ENCODE measurements at places on chromosomes 7 and 10.

DNA sequence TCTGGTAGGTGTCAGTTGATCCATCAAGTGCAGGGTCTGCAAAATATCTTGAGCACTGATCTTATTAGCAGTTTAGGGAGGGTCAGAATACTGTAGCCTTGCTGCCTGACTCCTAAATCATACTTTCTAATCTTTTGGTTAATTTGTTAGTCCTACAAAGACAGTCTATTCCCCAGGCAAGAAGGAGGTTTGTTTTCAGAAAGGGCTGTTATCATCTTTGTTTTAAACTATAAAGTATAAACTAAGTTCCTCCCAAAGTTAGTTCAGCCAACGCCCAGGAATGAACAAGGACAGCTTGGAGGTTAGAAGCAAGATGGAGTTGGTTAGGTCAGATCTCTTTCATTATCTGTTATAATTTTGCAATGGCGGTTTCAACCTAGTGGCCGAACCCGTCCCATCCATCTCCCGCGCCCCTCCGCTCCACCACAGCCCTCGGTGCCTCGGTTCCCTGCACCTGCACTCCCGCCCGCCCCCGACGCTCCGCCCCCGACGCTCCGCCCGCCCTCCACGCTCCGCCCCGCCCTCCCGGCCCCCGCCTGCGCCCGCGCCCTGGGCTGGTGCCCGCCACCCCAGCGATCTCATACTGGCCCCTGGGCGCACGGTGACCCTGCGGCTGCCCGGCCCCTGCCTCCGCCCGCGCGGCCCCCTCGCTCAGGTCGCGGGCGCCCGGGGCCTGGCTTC is at the start of gene ADCK2:
TSS of gene ADCK2 (plus strand) at position 564 of the 681 bp plus-strand sequence. CDS start 386 bp downstream, outside the sequence.
- DNase-seq, result peak; percentile 42

DNA sequence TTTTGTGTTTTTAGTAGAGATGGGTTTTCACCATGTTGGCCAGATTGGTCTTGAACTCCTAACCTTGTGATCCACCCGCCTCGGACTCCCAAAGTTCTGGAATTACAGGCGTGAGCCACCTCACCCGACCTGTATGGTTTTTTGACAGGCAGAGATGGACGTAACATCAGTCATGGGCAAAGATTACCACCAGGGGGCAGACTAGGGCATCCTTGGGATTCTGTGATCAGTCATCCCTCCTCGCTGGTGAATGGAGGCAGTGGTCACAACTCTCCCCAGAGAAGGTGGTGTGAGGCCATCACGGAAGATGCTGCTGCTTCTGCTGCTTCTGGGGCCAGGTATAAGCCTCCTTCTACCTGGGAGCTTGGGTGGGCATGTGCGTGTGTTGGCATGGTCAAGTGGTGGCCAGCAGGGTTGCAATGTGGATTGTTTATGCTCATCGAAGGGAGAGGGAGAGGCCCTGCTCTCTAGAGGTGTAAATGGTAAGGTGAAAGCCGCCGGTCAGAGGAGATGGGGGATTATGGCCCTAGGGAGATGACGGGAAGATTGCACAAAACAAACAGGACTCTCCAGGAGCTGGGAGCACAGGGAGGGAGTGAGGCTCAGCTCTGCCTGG is 122.7 kb upstream of the PRSS1 start:
- peak; percentile 10 for DNase-seq

DNA sequence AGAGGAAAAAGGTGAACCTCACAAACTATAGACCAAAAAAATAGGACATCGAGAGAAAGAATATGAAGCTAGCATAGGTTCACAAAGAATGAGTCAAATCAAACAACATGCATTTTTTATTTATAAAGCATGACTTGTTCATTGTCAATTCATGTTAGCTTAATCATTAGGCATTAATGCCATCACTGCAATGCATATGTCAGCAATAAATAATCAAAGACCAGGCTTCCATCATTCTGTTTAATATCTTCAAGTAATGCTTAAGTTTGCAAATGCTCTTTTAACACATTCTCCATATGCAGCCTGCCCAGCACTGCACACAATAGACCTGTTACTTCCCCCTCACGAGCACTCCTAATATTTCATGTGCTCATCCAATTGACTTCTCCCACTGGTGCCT is 8.9 kb upstream of the MAGI2 start:
- DNase-seq, result no peak

DNA sequence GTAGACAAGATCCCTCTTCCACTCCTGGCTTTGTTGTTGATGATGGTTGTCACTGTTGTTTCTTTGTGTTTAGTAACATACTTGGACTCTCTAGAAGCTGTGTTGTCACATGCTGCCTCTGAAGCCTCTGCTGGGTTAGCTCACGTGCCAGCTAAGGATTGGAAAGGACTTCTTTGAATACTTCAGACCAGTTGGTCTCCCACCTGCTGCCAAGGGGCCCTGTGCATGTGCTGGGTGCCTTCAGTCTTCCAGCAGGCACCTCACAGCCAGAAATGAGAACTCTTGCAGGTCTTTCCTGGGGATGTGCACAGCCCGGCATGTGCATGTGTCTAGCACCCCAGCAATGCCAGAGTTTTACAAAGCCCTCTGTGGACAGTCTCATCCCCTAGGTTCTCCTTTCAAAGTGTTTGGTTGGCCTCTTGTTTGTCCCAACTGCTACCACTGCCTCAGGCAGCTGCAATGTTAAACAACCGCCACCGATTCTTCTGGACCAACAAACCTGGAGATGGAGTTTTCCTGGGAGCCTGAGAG is 21.7 kb upstream of the NCAPG2 start:
- no peak for DNase-seq

DNA sequence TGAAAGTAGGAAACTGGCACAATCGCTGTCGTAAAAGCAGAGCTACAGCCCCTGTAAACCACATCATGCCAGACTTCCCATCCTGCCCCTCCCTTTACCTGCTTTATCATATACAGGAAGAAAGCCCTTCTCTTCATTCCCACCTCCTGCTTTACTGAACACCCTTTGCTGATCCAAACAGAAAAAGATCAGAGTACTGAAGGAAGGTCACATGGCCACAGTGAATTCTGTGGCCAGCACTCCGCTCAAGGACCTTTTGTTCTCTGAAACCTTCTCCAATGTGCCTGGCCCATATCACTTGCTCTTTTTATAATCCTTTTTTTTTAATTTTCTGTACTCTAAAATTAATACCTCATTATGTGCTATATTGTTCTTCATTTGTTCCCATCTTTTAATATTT is 108.8 kb upstream of the LRGUK start:
- no peak for DNase-seq

DNA sequence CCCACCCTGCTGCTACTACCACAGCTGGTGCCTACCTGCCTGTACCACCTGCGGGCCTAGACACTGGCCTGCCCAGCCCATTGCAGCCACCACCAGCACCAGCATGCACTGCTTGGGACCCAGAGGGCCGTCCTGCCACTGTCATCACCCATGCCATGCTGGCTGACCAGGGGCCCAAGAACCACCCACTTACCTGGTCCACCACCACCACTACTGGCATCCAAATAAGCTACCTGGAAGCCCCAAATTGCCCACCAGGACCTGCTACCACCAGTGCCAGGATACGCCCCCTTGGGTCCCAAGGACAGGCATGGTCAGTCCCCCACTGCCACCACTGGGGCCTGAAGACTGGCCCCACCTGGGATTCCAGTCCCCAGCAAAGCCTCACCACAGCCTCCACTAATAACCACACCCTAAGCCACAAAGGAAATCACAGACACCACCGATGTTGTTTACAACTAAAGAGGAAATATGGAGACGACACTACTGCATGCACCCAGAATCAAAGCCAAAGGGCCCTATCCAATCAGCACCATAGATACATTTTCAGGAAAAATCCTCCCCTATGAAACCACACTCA is 70.5 kb upstream of the DIP2C start:
- DNase-seq, result no peak

- DNase-seq, result peak; percentile 47
Measured at GRCh38 chr7:95476904-95477594, 8.7 kb upstream of the ASB4 start.

- DNase-seq, result peak; percentile 52
Measured at GRCh38 chr10:13502380-13502779, 26.4 kb downstream of the BEND7 start.

DNA sequence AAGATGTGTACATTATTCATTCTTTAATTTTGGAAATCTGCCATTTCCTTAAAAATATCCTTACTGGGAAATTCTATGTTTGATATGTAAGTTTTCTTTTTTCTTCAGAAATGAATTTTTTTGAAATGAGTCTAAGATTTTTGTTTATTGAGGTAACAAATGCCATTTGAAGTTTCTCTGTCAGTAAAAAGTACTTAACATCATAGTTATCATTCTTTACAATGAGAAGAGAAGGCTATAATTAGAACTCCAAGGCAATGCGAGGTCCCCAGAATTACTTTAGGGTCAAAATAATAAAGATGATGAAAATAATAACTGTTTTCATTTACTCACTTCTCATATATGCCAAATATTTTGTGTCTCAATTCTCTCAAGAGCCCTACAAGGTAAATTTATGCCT is 37.0 kb upstream of the RHOBTB1 start:
- no peak for DNase-seq

DNA sequence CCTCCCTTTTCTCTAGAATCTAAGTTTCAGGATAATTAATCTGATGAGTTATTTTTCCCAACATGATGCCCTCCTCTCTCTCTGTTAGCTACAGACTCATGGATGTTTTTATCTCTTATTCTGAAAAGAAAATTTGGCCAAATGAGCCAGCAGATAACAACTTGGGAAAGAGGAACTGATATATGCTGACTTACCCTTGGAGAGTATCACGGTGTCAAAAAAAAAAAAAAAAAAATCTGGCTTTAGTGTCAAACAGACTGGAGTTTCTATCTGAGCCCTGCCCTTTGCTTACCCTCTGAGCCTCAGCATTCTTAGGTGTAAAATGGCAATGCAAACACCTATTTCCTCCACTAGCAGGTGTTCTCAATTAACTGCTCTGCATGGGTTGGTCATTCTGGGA is 190.4 kb downstream of the AHR start:
- DNase-seq, result no peak

- no peak for DNase-seq
Measured at GRCh38 chr10:50063100-50063499, 4.7 kb upstream of the WASHC2A start.

DNA sequence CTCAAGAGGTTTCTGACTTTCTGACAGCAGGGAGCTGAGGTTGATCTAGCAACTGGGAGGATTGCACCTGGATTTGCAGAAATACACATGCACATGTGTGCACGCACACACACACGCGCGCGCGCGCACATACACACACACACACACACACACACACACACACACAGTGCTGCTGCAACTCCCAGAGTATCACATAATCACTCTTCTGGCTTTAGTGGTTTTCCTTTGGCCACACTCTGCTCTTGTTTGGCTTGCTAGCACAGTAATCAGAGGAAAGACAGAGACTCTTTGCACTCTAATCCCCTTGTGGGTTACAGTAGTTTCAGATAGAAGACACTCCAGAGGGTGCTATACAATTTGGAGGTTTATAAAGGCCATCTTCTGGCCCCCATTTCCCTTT is 705.0 kb downstream of the AUTS2 start:
- DNase-seq, result no peak

- DNase-seq, result no peak
Measured at GRCh38 chr7:38669965-38670520, 38.9 kb upstream of the AMPH start.

- DNase-seq, result no peak
Measured at GRCh38 chr7:5218564-5219360, 28.7 kb downstream of the WIPI2 start.

- DNase-seq, result no peak
Measured at GRCh38 chr10:121242741-121243608, 355.3 kb downstream of the FGFR2 start.

DNA sequence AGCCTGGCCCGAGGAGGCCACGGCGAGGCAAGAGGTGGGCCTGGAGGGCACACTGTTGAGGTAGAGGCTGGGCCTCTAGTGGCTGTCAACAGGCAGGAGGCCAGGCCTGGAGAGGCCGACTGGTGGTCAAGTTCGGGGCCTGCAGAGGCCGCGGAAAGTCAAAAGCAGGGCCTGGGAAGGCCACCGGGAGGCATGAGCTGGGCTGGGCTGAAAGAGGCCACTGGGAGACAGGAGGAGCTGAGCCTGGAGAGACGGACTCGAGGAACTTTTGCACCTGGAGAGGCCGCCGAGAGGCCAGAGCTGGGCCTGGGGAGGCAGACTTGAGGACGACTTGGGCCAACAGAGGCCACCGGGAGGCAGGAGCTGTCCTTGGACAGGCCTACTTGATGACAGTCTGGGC is 321.2 kb downstream of the ZNF479 start:
- no peak for DNase-seq

DNA sequence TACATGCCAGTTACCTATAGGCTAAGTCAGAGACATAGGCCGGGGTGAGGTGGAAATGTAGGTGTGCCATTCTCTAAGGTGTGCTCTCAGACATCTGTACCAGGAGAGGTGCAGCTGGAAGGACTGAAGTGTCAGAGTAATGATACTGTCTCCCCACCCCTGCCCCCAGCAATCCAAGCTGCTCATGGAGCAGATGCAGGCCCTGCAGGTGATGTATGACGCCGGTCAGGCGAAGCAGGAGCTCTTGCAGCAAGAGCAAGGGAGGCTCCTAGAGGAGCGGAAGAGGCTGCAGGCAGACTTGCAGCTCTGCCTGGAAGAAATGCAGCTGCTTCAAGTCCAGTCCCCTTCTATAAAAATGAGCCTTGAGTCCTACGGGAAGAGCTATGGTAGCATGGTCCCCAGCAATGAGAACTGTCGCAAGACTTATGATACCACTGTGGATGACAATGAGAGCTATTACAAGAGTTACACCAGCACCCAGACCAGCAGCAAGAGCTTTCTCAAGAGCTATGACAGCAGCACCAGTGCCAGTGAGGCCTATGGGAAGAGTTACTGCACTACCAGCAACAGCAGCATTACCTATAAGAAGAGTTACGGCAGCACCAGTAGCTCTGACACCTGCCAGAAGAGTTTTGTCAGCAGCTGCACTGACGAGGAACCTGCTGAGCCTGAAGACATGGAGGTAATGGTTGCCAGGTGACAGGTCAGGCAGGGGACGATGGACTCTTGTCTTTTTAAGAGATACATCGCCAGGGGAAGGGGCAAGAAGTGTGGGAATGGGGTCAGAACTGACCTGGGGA is 18.4 kb upstream of the FLNC start:
- no peak for DNase-seq

GRCh38 chr7:72326365-72326764 is 85.8 kb downstream of the CALN1 start:
- no peak for DNase-seq

DNA sequence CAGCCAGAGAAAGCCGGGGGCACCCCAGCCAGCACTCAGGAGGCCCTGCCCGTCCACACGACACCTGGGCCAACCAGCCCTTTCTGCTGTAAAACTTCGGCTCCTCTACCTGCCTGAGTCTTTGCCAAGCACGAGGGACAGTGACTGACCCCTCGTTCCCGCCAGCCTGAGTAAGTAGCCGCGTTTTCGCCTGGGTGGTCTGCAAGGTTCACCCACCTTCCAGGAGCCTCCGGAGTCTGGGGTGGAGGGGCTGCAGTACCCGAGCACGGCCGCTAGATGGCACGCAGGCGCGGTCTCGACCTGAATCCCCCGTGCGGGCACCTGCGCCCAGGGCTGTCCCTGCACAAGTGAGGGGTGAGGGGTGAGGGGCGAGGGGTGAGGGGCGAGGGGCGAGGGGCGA is 192.7 kb downstream of the PTPRN2 start:
- no peak for DNase-seq

DNA sequence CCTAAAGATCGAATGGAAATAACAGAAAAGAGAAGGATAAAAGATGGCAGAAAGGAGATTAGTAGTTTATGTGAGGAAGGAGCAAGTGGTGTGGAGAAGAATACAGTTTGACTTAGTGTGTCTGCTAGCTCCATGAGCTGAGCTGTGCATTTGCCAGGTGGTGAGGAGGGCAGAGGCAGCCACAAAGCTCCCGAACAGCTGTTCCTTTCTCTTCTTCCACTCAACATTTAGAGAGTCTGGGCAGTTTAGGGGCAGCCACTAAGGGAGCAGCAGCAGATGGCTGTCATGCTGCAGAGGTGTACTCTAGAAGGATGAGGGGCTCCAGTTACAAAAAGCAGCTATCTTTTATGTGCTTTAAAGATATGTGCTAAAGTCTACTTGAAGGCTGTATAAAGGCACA is 674.4 kb downstream of the GRM8 start:
- no peak for DNase-seq
